ENCODE measurements at places on chromosomes 11 and 22.

DNA sequence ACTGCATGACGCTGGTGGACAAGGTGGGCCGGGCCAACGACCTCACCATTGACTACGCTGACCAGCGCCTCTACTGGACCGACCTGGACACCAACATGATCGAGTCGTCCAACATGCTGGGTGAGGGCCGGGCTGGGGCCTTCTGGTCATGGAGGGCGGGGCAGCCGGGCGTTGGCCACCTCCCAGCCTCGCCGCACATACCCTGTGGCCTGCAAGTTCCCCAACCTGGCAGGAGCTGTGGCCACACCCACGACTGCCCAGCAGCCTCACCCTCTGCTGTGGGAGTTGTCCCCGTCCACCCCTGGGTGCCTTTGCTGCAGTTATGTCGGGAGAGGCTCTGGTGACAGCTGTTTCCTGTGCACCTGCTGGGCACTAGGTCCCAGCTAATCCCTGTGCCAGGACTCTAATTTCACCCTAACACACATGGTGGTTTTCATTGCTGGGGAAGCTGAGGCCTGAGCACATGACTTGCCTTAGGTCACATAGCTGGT, 49.0 kb upstream of the PPP6R3 start:
- DNase-seq, result no peak

GRCh38 chr11:132361011-132361550, 990.7 kb downstream of the NTM start:
- DNase-seq, result no peak

GRCh38 chr11:11587122-11587521, 34.7 kb downstream of the GALNT18 start:
- DNase-seq, result no peak

DNA sequence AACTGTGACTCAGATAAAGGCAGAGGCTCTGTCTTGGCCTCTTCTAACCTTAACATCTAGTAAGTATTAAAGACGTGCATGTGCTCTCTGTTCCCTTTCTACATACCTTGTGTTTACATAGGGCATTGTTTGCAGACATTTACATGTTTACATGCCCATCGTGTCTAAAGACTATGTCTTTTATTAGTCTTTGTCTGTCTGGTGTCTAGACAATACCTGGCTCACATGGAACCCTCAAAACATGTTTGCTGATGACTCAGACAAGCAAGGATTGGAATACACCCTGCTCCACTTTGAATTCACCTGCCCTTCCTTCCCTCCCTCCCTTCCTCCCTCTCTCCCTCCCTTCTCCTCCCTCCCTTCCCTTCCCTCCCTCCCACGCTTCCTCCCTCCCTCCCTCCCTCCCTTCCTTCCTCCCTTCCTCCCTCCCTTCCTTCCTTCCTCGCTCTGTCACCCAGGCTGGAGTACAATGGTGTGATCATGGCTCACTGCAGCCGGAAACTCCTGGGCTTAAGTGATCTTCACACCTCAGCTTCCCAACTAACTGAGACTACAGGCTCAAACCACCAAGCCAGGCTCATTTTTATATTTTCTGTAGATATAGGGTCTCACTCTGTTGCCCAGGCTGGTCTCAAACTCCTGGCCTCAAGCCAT, 23.7 kb upstream of the SORL1-AS1 start:
- DNase-seq, result no peak

DNA sequence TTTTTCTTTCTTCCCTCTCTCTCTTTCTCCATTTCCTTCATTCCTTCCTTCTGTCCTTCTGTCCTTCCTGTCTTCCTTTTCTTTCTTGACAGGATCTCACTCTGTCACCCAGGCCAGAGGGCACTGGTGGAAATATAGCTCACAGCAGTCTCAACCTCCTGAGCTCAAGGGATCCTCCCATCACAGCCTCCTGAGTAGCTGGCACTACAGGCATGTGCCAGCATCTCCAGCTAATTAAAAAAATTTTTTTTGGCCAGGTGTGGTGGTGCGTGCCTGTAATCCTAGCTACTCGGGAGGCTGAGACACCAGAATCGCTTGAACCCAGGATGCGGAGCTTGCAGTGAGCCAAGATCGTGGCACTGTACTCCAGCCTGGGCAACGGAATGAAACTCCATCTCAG, 4.8 kb upstream of the DUSP8 start:
- no peak for DNase-seq

GRCh38 chr11:116918925-116919655, 81.7 kb upstream of the APOA1 start:
- DNase-seq, result no peak

GRCh38 chr22:21917181-21917958, 35.3 kb downstream of the PPM1F start:
- peak; percentile 3 for DNase-seq

DNA sequence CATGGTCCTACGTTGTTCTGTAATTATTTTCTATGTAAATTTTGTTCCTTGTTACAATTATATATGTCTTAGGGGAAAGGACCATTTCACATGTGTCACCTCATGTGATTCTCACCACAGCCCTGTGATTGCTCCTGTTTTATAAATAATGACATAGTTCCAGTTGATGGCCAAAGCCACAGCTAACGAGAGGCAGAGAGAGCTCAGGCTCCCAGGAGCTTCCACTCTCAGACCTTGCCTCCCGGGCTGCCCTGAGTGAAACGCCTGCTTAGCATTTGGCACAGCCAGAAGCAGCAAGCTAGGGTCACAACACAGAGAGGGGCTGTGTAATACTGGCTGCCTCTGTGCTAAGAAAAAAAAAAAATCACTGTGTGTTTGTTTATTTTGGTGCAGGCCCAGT, 5.9 kb downstream of the TMEM121B start:
- no peak for DNase-seq

GRCh38 chr22:40922484-40923303, 28.5 kb upstream of the RBX1 start:
- DNase-seq, result peak; percentile 89

GRCh38 chr11:64152841-64153691, 12.8 kb downstream of the MACROD1 start:
- DNase-seq, result peak; percentile 75

DNA sequence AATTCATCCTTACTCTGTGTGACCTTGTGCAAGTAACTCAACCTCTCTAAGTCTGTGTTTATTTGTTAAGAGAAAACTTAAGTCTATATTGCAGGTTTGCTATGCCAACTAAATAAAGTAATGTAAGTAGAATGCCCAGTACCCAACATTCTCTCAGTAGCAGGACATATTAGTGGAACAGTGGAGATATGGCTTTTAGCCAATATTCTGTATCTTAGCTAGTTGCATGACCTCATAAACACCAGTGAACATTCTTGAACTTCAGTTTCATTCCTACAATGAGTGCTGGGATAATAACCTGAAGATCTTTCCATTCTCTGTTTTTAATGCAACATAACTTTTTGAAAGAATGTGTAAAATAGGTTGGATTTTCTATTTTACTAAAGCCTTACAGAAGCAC, 77.0 kb downstream of the RAB38 start:
- DNase-seq, result no peak
